Retina (tissue), 1 donor: ENCODE measurements at places on chromosomes 2 and 18.

DNA sequence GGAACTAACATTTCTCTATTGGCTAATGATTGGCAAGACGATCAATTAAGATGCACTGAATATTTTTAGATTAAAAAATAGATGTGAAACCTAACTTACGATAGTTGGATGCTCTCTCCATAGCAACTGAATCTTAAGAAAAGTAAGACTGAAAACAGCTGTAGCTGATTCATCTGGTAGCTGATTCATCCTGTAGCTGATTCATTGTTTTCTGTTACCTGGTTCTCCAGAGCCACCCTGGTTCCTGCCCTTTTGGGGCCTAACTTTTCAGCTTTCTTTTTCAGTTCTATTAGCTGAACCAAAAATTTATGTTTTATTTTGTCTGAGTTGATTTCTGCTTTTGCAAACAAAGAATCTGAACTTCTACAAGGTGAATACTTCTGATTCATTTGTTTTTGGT, 22.7 kb upstream of the SPR start:
- no peak for DNase-seq

- no peak for DNase-seq
Observed at GRCh38 chr2:58866527-58866926, 625.4 kb upstream of the FANCL start.

GRCh38 chr2:127884436-127884835, 1.3 kb downstream of the AMMECR1L start:
- DNase-seq = no peak

DNA sequence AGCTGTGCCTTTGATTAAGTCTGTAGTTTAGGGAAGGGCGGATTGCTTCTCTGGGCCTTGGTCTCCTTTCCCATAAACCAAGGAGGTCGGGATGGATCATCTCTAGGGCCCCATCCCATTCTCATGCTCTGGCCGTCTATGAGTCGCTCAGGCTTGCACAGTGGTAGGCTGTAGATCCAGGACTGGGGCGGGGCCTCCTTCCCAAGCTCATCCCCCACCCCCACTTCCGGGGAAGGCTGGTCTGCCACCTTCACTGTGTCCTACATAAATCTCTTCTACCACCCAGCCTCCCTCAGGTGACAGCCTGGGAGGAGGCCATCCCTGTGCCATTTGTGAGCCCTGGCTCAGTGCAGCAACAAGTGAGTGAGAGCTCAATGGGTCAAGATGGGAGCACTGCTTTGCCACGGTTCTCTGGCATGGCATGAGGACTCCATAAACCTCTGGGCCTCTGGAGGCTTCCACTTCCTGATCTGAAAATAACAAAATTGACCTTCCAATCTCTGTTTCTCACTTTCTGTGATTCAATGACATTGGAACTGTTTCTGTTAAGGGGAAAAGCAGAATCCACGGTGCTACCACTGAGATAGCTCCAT, 68.5 kb downstream of the SUMO1 start:
- DNase-seq = no peak

- no peak for DNase-seq
Observed at GRCh38 chr2:192016265-192016664, 169.4 kb upstream of the CAVIN2 start.

DNA sequence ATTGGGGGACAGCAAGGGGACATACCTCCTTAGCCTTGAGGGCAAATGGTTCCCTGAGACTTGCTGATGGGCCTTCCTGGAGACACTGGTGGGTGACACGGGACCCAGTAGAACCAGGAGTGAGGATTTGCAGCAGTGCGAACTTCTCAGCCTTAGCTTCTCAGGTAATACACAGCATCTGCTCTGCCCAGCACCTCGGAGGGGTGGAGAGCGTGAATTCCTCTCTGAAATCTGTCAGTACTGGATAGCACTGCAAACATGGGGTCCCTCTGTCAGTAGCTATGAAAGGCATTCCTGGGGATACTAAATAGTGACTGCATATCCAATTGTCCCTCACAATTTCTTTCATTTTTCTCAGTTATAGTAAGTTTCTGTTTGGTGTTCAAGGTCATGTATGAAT, 151.7 kb downstream of the GBX2 start:
- DNase-seq = no peak

- DNase-seq = peak; percentile 12
Observed at GRCh38 chr2:68357605-68358337, 7.3 kb upstream of the PLEK start.
